ENCODE measurements at places on chromosomes 7 and 10.

- DNase-seq: peak; percentile 97
Measured at GRCh38 chr7:25359471-25360059, 131.3 kb upstream of the NPVF start.

GRCh38 chr7:149868623-149869290 is 5.0 kb upstream of the ATP6V0E2 start:
- DNase-seq: no peak

DNA sequence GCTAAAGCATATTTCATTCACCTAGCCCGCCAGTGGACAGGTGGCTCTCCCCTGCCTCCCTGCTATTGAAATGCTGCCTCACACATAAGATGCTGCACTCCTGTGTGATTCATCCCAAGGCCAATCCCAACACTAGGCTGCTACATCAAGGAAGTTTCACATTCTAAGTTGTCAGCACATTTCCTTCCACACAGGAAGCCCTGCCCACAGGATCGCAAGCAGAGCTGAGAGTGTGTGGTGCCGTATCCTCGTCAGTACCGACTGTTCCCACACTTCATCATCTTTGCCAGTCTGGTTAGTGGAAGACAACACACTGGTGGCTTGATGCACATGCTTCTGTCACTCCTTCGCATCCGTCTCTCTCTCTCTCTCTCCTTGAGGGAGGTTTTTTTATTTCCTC is 194.3 kb upstream of the PPP2R2D start:
- no peak for DNase-seq

DNA sequence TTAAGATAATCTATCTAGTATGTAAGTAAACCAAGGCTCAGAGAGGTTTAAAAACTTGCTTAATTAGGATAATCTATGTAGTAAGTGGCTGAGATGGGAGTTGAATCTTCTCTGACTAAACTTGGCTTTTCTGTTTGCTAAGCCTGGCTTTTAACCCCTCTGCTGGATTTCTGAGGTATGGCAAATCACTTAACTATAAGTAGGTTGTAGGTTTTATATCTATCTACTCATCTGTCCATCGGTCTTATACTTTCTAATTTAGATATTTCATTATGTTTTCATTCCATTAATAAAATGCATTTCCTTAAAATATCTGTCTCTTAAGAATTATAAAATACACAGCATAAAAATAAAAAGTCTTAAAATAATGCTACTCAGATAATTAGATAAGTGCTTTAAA is 59.4 kb downstream of the ST7 start:
- DNase-seq: peak; percentile 19

GRCh38 chr7:38478404-38478803 is 152.8 kb downstream of the AMPH start:
- no peak for DNase-seq

- no peak for DNase-seq
Measured at GRCh38 chr7:25014756-25015155, 34.8 kb upstream of the OSBPL3 start.

GRCh38 chr7:141217938-141218337 is 144.1 kb downstream of the TMEM178B start:
- DNase-seq: no peak

DNA sequence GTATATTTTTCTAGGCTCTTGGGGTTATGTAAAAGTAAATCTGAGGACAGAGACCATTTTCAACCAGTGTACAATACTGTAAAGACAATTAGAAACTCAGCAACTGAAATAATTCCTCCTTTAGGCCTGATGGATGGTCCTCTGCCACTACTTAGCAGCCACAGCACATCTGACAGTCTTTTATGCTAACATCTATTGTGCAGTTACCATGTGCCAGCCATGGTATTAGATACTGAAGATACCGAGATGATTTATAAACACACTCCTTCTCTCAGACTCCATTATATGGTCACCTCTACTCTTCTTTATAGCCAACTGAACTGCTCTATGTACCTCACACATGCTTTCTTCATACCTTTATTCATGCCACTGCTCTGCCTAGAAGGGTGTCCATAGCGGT is 61.2 kb upstream of the CCNJ start:
- DNase-seq: no peak

DNA sequence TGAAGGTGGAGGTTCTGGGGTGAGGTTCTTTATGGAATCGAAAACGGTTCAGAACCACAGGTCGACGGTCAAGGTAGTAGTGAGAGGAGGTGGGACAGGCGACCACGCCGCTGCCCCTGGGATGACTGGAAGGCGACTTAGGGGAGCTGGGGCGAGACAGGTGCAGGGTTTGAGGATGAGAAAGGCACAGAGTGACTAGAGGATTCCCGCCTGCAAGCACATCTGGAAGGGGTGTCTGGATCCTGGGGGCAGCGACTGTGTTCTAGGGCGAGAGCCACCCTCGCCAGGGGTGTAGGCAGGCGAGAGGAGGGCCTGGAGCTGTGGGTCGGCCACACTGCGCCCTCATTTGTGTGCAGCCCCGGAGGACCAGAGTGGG is 468 bp upstream of the IRF5 start:
- no peak for DNase-seq

GRCh38 chr10:100065084-100065660 is 16.5 kb downstream of the CPN1 start:
- DNase-seq: no peak

- no peak for DNase-seq
Measured at GRCh38 chr10:129841590-129841989, 122.5 kb downstream of the EBF3 start.

- DNase-seq: peak; percentile 70
Measured at GRCh38 chr7:85070967-85071628, 115.8 kb downstream of the SEMA3D start.

DNA sequence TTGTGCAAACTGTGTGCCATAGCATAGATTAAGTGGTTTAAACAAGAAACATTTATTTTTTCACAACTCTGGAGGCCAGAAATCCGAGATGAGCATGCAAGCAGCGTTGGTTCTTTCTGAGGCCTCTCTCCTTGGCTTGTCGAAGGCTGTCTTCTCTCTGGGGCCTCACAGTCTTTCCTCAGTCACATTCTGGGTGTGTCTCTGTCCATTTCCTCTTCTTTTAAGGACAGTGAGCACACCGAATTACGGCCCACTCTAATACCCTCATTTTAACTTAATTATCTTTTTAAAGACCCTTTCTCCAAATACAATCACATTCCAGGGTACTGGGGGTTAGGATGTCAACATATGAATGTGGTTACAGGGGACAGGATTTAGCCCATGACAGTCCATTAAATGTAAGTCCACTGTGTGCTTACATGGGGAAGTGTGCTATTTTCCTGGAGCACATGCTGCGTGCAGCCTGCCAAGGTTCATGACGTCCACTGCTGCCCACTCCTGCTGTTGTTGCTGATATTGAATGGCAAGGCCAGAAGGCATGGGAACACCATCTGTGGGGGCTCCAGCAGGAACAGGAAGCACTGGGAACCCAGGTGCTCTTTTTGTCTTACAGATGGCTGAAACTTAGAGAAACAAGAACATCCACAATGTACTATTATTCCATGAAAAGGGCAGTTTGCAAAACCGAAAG is 365.5 kb downstream of the GALNT17 start:
- DNase-seq: no peak

GRCh38 chr7:54906963-54907362 is 111.9 kb upstream of the EGFR start:
- no peak for DNase-seq

- DNase-seq: no peak
Measured at GRCh38 chr7:51368334-51368733, 51.7 kb upstream of the COBL start.

DNA sequence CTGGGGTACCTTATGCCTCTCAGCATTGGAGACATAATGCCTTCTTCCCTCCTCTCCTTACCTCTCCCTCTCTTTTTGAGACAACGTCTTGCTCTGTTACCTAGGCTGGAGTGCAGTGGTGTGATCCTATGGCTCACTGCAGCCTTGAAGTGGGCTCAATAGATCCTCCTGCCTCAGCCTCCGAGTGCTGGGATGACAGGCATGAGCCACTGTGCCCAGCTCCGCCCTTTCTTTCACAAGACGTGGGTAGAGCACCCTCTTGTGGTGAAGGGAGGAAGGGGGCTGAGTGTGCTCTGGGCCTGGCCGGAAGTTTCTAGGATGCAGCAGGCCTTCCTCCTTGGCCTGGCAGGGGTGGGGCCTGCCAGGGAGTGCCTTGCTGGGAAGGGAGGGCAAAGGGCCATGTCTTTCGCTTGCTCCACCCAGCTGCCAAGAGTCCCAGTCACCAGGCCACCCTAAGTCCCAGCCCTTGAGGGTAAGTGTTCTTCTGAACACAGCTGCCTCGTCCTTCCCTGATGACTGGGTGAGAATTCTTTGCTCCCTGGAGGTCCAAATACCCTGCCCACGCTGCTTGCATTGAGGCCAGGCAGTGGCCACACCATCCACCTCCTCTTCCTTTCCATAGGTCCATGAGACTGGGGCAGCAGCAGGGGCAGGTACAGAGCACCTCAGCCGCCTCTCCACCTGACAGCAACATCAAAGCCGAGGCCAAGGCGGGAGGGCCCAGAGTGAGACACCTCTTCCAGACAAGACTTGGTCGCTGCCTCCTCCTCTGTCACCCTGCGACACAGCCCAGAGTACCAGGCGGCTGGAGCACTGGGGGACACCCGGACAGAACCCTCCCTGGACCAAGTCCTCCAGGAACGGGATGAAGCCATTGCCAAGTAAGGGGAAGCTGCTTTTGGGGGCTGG is 3.7 kb downstream of the ABHD11 start:
- peak; percentile 76 for DNase-seq

DNA sequence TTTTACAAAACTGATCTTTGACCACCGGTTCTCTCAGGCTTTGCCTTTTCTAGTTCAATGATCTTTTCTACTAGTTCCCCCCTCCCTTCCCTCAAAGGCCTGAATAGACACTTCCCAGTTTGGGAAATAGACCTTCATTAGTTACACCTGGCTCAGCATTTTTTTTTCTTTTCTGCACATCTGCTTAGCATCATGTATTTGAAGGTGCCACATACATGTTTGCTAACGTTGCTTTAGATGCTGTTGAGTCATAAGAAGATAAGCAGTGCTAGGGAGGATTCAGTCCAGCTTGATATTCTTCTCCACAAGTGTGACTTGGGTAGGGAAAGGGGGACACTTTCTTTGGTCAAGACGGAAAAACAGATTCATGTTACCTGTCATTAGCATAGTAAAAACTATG is 78.3 kb downstream of the BICC1 start:
- no peak for DNase-seq

DNA sequence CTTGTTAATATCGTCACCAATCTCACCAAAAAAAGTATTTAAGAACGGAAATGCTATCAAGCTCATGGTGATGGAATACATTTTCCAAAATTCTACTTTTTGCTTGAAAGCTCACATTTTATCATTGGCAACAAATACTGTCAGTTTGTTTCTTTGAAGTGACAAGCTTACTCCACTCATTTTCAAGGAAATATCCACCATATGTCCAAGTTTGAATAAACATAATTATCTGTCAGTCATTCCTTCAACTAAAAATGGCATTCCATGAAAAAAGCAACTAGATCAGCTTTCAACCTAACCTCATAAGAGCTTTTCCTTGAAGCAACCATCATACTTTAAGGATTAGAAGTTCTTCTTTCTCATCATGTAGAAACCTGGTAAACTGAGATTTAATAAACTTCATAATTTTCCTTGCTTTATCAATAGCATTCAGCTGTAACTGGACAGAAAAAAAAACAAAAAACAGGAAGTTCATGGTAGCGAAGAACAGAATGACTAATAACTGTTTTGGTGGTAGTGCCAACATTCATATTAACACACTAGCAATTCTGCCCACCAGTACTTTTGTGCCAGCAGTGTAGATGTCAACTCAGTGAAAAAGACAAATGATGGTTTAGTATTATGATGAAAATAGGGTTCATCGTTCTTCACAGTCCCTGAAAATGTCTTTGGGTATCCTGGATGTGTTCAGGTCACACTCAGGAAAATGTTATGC is 764.9 kb downstream of the GRM8 start:
- DNase-seq: peak; percentile 24

GRCh38 chr7:101575721-101576120 is 53.4 kb downstream of the MYL10 start:
- DNase-seq: no peak

GRCh38 chr7:35694161-35694783 is 663 bp downstream of the HERPUD2 start:
- DNase-seq: no peak

DNA sequence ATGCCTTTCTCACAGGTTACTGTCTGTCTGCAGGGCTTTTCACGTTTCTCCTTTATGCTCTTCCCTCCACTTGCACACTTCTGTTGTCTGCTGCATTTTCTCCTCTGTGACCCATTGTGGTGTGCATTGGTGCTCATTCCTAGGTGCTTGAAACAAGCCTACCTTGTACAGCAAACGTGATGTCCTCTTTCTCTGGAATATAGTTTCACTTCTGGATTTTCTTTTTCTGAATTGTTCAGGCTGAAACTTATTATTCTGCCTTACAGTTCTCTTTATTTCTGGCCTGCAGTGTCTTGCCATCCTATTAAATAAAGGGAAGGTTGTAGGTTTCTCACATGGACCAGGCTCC is 128.8 kb upstream of the SAMD8 start:
- no peak for DNase-seq

- no peak for DNase-seq
Measured at GRCh38 chr7:100396421-100396982, 23.2 kb downstream of the PILRA start.

DNA sequence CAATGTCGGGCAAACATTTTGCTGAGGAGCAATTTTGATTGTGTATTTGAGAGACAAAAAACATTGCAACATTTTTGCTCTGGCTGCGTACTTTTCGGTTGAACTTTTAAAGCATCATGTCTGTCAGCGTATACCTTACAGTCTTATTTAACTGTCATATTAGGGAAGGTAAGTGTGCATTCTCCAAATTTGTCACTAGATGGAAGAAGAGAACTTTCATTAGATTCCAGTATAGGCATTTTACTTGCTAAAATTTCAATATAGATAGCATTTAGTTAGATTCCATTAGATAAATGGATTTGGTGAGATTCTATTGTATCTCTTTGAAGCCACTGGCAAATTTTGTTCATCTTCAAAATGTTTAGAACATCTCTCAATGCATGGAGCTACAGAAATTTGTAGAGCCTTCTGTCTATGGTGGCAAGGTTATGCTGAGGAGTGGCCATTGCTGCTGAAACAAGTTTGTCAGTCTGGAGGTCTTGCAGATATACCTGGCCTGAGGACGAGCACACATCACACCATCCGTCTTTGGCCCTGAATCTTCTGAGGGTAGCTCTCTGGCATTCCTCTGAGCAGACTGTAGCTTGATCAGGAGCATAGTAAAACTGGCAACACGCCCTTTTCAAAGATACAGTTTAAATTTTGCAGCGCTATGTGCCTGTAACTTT is 437.5 kb upstream of the MBL2 start:
- no peak for DNase-seq

DNA sequence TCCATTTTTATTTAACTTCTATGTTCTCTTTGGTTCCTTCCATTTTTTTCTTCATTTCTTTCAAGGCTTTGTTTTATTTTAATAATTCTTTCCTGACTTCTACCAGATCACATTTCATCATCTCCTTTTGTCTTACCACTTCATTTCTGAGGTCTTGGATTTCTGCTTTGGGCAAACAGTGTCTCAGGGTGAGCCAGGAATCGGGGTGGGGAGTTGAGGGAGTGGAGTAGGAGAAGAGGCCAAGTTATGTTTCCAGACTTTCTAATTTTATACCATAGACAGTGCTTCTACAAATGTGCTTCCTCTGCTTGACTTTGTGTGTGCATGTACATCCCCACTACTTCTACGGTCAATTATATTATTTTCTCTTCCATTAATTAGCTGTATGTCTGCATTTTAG is 112.1 kb downstream of the PRKG1 start:
- no peak for DNase-seq

GRCh38 chr10:99612167-99612831 is 7.9 kb downstream of the SLC25A28 start:
- peak; percentile 41 for DNase-seq

GRCh38 chr7:3300221-3300650 is 816 bp upstream of the SDK1 start:
- DNase-seq: no peak

GRCh38 chr7:130162196-130162595 is 43.0 kb downstream of the TMEM209 start:
- no peak for DNase-seq
